Anterior cingulate cortex (tissue), 58 donors: ENCODE measurements at places on chromosomes 5 and 9.

GRCh38 chr5:106699198-106699597 lies 971.5 kb downstream of the EFNA5 start:
- DNase-seq, result no peak

DNA sequence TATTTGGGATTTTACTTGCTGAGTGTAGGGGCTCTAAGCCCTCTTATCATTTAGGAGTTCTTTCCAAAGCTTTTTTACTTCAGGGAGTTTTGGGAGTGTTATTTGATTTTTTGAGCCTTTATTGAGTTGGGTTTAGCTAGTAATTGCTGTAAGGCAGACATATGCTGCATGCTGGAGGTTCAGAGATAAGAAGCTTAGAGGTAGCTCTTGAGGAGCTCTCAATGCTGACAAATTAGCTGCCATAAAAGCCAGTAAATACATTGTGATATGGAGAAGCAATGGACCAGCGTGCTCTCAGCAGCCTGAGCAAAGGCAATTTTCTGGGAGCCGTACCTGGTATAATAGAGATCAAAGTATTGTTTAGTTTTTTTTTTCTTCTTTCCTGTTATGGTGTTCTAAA lies 11.6 kb downstream of the ARHGEF28 start:
- DNase-seq, result no peak

- no peak for DNase-seq
Measured at GRCh38 chr5:137629646-137630045, 106.2 kb downstream of the KLHL3 start.

DNA sequence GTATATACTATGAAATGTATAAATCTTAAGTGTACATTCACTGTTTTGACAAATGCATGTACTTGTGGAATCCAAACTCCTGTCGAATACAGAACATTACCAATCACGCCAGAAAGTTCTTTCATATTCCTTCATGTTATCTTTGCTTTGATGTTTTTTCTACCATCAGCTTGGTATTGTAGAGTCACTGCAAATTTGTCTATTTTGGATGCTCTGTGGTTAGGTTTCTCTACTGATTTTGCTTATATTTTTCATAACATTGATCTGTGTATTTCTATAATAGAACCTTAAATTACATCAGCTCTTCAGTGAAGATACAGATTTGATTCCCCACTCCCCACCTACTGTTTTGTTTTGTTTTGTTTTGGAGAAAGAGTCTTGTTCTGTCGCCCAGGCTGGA lies 30.8 kb downstream of the HABP4 start:
- no peak for DNase-seq

GRCh38 chr9:130682421-130683121 lies 11.0 kb upstream of the EXOSC2 start:
- DNase-seq, result peak; percentile 58

- peak; percentile 54 for DNase-seq
Measured at GRCh38 chr9:134375430-134376385, 49.5 kb downstream of the RXRA start.

- DNase-seq, result no peak
Measured at GRCh38 chr5:80129146-80129545, 94.0 kb downstream of the THBS4 start.

DNA sequence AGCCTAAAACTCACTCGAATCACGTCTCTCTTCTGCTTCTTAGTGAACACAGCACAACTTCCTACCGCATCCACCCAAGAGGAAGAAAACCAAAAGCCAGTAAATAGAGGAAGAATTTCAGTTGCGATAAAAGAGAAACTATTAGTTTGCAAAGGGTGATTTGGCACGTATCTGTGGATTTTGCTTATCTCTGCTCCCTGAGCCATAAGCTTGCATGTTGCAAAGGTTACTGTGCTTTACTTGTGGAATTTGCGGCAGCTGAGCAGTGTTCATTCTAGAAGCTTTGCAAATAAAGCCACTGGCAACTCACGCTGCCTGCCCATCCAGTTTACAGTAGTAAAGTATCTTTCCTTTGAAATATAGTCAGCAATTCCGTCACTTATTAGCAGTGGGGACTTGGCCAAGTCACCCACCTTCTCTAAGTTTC lies 149.0 kb upstream of the PCA3 start:
- DNase-seq, result no peak
